ENCODE measurements at places on chromosomes 1 and 21.
A peak's percentile ranks its signal among the peaks of the same experiment; 100 is the strongest.

DNA sequence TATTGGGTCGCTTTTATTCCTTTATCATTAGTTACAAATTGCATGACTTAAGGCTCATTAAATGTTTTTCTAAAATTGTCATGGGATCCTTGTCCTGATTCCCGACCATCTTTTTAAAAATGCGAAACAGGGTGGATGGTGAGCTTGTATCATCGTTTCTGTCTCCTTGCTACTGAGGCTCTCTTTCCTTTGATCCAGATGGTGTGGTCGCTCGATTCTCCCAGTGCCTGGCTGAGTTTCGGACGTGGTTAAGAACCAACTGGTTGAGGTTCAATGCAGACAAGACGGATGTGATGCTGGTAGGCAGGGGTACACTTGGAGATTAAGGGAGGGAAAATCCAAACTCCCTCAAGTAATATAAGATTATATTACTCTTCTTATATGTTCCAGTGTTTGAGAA lies 1.2 kb downstream of the MIER1 start:
- no peak for DNase-seq

DNA sequence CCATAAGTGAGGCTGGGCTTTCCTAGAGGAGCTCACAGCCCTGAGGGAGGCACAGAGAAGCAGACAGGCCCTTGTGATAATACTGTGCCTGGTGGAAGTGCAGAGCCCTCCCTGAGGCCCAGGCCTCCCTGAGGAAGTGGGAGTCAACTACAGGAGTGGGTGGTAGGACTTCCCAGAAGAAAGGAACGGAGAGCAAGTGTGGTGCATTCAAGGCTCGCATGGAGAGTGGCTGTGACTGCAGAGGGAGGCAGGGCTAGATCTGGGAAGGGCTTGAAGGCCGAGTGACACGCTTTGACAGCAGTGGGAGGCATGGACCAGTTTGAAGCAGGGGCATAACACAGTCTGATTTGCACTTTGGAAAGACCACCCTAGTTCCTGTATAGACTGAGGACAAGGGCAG lies 37.3 kb downstream of the AZIN2 start:
- DNase-seq: no peak

GRCh38 chr1:236821091-236821627 lies 26.1 kb downstream of the MTR start:
- no peak for DNase-seq

GRCh38 chr1:64087768-64088167 lies 115.7 kb upstream of the UBE2U start:
- no peak for DNase-seq

DNA sequence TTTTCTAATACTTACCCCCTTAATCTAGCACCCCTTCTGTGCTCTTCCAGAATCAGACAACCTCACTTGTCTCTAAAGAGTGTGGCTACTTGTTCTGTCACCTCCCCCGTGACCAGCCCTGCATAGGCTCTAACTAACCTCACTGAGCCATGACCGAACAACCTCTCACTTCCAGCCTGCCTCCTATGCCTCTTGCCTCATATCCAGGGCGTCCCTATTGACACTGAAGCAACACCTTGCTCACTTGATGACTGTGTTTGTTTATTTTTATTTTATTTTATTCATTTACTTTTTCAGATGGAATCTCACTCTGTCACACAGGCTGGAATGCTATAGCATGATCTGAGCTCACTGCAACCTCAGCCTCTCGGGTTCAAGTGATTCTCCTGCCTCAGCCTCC lies 235.1 kb upstream of the B3GALT2 start:
- DNase-seq: no peak

DNA sequence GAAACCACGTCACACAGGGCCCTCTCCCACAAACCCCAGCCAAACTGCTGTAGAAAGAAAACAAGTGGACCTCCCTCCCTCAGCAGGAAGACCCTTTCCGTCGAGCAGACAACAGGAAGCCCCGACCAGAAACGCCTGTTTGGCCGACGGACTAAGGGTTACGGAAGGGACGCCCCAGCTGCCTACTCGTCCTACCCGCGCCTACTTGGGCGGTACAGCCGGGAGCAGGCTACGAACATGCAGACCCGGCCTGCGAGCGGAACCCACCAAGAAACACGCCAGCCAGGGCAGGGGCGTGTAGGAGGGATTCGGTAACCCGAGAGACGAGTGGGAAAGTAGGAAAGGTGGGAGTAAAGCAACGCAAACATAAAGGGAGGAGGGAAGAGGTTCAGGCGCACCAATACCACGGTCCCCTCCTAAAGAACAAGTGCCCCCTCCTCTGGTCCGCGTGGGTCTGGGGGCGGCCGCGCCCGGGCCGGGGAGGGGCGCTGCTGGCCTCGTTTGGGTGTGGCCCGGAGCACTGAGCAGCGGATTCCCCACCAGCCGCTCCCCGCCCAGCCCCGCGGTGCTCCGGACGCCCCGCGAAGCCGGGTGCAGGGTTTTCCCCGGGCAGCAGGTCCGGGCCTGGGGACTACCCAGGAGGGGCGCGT lies 450 bp downstream of the S100A10 start:
- DNase-seq: no peak

- DNase-seq: no peak
Observed at GRCh38 chr1:37056325-37056724, 22.0 kb upstream of the GRIK3 start.

DNA sequence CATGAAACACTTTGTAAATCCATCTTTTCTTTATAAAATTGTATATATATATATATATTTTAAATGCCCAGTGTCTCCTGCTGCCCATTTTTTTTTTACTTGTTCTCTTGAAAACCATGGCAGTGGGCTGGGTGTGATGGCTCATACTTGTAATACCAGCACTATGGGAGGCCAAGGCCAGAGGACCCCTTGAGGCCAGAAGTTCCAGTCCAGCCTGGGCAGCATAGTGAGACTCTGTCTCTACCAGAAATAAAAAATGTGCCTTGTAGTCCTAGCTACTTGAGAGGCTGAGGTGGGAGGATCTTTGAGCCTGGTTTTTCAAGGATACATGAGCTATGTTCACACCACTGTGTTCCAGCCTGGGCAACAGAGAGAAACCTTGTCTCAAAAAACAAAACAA lies 62.2 kb downstream of the HS2ST1 start:
- DNase-seq: no peak

DNA sequence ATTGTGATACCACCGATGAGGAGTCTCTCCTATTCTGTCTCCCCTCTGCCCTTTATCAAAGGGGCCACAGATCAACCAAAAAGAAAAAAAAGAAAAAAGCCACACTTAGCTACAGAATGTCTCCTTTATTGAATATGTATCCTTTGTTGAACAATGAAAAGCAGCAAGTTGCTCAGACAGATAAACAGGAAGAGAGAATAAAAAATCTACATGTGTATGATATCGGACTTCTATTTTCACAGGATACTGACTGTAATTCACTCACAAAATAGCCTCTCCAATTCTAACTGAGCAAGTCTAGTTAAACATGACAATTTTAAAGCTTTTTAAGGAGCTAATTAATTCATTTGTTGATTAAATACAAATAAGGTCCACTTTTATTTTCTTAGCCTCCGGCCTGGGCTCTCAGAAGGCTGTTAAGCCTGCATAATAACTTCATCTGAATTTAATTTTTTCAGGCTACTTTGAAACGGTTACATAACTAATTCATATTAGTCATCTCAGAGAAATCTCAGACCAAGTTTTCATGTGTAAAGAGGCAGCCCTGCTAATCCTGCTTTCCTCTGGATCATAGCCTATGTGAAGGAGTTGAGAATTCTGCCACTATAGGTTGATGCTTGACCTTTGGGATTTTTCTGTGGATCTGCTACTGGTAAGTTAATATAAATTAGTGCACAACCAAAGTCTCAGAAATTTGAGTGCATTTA lies 304.1 kb upstream of the NR5A2 start:
- DNase-seq: no peak

- DNase-seq: no peak
Observed at GRCh38 chr1:117707371-117707770, 101.5 kb downstream of the TENT5C start.

DNA sequence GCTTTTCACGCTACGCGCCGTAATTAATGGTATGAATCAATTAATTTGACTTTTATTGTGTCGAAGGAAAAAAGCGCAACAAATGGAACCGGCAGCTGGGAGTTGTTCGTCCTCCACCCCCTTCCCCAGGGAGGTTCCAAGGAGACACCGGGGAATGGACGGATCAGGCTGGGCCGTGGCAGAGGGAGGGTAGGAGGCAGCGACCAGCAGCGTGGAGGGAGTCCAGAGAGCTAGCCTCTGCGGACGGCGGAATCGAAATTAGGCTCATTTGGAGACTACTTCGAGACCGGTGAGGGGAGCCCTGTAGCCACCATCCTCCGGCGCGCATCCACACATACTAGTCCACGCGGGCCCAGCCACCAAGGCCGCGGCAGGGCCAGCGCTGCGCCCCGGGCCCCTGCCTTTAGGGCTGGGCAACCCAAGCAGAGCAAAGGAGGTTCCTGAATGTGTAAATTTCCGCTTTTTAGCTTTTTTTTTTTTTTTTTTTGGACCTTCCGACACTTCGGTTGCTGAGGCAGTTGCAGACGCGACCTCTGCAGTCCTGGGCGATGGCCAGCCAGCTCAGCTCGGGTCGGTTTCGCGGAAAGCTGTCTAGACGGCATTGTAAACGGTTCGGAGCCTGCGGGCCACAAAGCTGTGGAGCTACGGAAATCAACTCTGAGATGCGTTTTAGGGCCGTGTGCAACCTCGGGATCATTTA lies 2.2 kb upstream of the FOXD3 start:
- no peak for DNase-seq

DNA sequence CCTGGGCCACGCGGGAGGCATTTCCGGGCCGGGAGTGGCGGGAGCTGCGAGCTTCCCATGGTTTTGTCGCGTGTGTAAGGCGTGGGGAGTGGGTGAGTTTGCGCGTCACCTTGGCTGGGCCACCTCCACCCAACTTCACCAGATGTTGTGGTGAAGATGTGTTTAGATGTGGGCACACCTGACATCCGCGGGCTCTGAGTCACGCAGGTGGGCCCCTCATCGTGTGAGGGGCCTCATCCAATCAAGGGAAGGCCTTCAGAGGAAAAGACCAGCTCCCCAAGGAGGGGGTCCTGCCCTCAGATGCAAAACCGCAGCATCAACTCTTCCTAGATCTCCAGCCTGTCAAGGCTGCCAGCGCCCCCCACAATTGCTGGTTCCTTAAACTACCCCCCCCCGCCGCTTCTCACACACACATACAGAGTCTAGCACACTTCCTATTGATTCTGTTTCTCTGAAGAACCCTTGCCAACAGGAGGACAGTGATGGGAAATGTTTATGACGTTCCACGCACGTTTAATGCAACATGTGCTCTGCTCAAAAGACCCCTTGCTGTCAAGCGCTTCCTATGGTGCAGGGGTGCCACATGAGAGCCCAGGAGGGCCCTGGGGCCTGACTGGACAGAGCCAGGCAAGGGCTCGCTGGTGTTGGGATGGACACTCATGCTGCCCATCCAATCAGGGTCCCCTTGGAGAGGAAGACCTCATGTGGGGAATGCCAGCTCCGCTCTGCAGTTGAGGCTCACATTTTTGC lies 11.9 kb downstream of the ACTRT2 start:
- no peak for DNase-seq

- DNase-seq: no peak
Observed at GRCh38 chr21:10273196-10273595, 248.2 kb upstream of the TPTE start.

GRCh38 chr21:42336054-42336453 lies 14.7 kb downstream of the TFF2 start:
- peak; percentile 24 for DNase-seq

- DNase-seq: no peak
Observed at GRCh38 chr1:119220991-119221390, 80.5 kb upstream of the WARS2 start.

DNA sequence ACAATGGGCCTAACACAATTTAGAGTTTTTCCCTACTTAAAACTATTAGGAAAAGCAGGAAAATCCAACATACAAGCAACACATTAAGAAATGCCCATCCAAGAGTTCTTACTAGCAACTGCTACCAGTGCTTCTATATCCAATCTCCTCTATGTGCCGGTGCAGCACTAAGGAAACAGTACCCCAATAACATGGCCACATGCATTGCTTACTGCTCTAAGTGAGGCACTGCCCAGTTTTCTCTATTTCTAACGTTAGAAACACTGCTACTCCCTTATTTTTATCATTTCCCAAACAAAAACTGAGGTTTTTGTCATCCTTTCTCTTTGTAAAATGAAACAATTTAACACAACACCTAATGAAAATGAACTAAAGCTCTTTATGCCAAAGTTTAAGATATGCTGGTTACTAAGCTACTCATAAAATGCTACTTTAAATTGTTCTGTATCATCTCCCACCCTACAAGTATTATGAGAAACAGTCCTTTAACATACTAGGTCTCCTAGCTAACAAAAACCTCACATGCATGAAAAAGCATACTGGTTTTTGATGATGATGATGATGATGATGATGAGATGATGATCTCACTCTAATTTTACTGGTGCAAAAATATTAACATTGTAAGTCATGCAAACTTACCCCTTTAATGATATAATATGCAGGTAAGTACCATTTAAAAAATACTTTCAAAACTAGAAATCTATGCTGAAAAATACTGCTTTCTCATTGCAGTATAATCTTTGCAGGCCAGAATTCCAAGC lies 90.7 kb upstream of the TTC39A start:
- no peak for DNase-seq

- no peak for DNase-seq
Observed at GRCh38 chr1:222886878-222887351, 72.1 kb downstream of the DISP1 start.

GRCh38 chr1:19852036-19852435 lies 30.2 kb upstream of the OTUD3 start:
- no peak for DNase-seq

- no peak for DNase-seq
Observed at GRCh38 chr1:107954719-107955415, 10.1 kb downstream of the VAV3 start.

GRCh38 chr1:246161626-246162025 lies 345.5 kb downstream of the SMYD3 start:
- DNase-seq: no peak

GRCh38 chr1:227712648-227713047 lies 22.5 kb downstream of the JMJD4 start:
- no peak for DNase-seq

- peak; percentile 47 for DNase-seq
Observed at GRCh38 chr1:168136709-168137514, at the start of gene GPR161. TSS of gene GPR161 (minus strand) at chr1:168136930. CDS start at chr1:168104850, 32,080 bp downstream.

- no peak for DNase-seq
Observed at GRCh38 chr1:103283841-103284669, 175.7 kb upstream of the COL11A1 start.

- DNase-seq: peak; percentile 76
Observed at GRCh38 chr1:175514387-175514953, 228.9 kb downstream of the TNR start.

GRCh38 chr1:182563095-182563494 lies 26.0 kb downstream of the RNASEL start:
- DNase-seq: no peak

GRCh38 chr1:93605812-93606512 lies 75.7 kb downstream of the BCAR3 start:
- DNase-seq: no peak

DNA sequence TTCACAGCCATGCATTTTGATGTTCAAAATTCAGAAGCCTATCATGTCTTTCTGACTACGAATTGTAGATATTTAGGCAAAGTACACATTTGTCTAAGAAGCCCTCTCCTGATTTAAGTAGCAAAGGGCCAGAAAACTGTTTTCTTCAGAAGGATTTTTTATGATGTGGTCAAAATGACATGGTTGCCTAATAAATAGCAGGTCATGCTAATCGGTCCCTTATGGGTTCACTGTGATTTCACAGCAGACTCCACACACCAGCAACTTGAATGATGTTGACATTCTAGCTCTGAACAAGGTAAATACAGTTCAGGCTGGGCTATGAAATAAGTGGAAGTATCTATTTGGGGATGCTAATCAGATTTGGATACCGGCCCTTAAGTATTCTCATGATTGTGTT lies 178.7 kb upstream of the DPYD start:
- DNase-seq: no peak

GRCh38 chr1:26351590-26352337 lies 2.2 kb downstream of the CRYBG2 start:
- no peak for DNase-seq

Measured in left kidney (tissue), 8 donors.